ENCODE measurements at places on chromosomes 2 and 18.
A peak's percentile ranks its signal among the peaks of the same experiment; 100 is the strongest.

GRCh38 chr18:46335534-46336101 lies 231.4 kb downstream of the HAUS1 start:
- DNase-seq, result peak; percentile 80

DNA sequence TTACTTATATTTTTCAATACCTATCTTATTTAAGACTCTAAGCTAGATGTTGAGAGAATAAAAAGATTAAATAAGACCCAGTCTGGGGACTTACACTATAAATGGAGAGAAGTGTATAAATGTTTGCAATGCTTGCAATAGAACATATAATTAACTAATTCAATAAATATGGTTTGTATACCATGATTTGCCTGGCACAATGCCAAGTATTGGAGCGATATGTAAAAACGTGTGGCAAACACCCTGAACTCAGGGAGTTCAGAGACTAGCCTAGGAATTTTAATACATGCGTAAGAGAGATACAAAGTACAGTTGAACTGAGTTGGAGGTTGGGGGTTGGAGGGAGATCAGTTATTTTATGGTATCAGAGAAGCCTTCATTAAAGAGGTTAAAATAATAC lies 251.8 kb upstream of the DDX18 start:
- DNase-seq, result no peak

GRCh38 chr18:56647951-56648893 lies 2.9 kb upstream of the WDR7 start:
- DNase-seq, result no peak

DNA sequence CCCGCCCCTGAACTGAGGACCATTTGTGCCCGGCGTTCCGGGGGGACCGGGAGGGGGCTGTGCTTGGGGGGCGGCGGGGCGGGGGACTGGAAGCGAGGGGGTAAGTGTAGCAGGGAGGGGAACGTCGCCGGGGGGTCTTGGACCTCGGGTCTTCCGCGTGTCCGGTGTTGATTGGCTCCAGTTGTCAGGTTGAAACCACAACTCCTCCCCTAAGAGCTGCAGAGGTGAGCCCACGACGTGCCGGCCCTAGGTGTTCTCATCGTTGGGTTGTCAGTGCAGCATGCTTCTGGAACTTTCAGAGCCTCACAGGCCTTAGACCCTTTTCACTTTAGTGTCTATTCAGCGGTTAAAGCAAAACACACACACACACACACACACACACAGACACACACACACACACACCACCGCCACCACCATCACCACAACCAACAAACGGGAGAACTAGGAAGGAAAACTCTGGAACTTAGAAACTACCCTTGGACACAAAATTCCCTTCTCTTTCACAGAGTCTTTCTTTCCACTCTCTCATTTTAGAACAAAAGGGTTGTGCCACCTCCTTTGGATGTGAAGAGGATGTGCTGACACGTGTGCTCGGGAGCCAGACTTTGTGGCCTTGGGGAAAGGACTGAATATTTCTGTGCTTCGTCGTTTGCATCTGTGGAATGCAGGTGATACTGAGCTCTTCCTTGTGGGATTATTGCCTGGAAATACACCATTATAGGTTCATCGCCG lies 6.7 kb upstream of the DLX2 start:
- no peak for DNase-seq

- DNase-seq, result peak; percentile 38
Measured at GRCh38 chr2:157173740-157174184, 83.7 kb upstream of the GALNT5 start.

DNA sequence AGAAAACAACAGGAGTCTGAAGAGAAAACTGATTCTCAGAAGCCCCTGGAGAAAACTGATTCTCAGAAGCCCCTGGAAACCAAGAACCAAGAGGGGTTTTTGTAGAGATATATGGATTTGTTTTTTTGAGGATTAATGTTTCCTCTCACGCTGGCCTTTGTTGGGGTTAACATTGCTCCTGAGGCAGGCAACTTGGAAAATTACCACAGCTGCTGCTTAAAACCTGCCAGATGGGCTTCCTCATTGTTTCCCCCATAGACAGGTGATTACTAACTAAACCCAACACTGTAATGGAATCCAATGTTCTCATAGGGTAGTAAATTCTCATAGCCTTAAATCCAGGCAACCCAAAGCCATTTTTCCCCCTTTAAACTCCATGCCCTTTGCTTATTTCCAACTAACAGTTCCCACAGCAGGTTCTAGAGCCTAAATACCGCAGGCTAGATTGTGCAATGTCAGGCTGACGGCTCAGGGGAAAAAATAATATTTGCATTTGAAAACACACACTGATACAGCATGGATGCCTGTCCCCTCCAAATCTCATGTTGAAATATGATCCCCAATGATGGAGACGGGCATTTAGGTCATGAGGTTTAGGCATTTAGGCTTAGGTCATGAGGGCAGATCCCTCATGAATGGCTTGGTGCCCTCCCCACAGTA lies 272.3 kb upstream of the PKDCC start:
- peak; percentile 60 for DNase-seq
